ENCODE measurements at places on chromosomes 7 and 10. TPM values are rescaled to one million over a fixed set of nuclear protein-coding genes. Genes with fewer than 3 reads are reported as not detected.

GRCh38 chr10:102628451-102628911 is 15.8 kb upstream of the TRIM8 start:
- no peak for DNase-seq

DENND11 gene
- 17.3 TPM for total RNA-seq

DNA sequence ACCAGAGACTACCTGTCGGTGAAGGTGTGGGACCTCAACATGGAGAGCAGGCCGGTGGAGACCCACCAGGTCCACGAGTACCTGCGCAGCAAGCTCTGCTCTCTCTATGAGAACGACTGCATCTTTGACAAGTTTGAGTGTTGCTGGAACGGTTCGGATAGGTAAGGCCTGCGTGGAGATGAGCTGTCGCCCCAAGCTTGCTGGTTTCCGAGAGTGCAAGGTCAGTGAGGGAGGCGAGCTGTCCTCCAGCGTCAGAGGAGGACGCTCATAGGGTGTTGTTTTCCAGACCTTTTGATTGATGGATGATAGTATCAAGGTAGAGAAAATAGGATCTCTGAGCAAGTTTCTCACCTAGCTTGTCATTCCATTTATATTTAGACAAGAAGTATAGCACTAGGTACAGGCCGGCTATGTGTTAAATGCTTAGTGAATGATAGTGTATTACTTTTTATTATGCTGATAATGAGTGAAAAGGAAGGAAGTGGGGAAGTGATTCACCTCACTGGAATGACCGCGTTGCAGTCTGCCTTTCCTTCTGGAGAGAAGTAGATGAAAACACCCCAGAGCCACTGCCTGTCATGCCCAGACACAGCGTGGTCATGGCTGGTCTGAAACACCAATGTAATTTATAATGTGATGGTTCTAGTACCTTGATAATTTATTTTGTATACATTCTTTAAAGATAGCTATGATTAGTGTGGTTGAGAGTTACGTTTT is 33.9 kb downstream of the BNIP3 start:
- no peak for DNase-seq

ABCB1 gene
- total RNA-seq = 31.3 TPM

- no peak for DNase-seq
Observed at GRCh38 chr7:85535974-85536729, 349.3 kb upstream of the SEMA3D start.

HYAL4 gene
- 0.21 TPM for total RNA-seq

- DNase-seq = peak; percentile 87
Observed at GRCh38 chr10:30002426-30003266, 56.7 kb downstream of the JCAD start.

PAPOLB gene
- 0.07 TPM for total RNA-seq

NACAD gene
- 7.3 TPM for total RNA-seq

DNA sequence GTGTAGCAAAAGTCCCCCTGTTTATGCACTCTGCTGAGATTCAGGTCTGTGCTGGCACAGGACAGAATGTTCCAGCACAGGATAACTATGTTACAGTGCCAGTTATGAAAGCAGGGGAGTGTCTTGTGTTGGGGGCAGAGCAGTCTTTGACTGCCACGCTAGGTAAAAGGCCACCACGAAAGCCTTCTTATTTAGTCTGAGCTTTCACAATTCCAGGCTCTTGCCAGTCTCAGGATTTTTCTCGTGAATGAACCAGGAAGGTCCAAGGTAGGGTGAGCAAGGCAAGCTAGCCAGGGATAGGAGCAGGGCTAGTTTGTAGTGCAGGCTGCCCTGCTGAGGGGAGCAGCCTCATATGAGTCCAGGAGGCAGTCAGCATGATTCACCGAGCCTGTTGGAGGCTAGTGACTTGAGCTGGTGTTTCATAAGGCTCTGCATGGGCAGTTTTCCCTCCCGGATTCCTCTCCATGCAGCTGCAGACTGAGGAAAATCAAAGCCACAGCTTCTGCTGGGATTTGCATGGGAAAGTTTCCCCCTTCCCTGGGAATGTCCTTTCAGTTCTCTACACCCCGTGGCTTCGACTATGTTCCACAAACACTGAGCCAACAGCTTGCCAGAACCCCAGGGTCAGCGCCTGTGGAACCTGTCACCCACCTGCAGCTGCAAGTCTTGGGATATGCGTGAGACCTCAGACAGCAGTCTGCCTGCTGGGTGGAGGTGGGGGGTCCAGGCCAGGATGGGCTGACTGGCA is 112.3 kb downstream of the JCAD start:
- no peak for DNase-seq

PVRIG gene
- not detected for total RNA-seq

DNA sequence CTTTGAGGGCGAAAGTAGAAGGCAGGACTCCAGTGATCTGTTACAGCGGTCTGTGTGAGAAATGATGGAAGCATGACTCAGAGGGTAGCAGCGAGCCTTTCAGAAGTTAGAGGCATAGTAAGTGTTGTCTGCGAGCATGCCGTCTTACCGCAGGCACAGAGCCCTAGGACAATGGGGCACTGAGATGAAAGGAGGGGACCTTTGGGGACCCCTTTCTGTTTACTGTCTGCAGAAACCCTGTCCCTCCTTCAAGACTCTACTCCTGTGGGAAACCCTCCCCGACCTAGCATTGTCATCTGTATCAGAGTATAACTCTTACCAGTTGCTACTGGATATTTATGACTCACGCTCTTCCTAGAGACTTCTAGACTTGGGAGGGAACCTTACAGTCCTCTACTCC is 87.2 kb upstream of the AGK start:
- DNase-seq = no peak

- no peak for DNase-seq
Observed at GRCh38 chr7:47601119-47601880, 19.4 kb upstream of the TNS3 start.

GRCh38 chr10:33594475-33594874 is 260.0 kb upstream of the NRP1 start:
- no peak for DNase-seq

HKDC1 gene
- 2.4 TPM for total RNA-seq

DNA sequence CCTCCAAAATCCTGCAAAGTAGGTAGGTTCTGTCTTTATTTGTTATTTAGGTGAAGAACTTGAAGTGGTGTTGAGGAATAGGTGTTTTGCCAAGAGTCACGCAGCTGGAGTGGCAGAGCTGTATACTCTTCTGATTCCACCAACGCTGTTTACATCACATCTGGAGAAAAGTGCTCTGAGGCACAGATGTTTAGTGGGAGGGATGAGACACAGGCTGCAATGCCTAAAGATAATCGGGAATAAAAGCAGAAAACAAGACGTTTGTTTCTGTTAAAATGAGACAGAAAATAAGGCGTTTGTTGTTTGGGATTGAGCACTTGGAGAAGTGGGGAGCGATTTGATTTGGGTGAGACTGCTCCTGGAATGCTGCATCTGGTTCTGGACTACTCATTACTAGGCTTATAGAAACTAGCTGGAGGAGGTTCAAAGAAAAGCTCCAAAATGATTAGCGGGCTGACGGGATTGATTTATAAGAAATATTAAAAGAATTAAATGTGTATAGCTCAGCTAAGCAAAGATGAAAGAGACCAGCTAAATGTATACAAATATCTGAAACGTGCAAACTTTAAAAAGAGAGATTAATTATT is 54.3 kb downstream of the TRUB1 start:
- DNase-seq = no peak

SLC26A5 gene
- total RNA-seq = not detected

LLCFC1 gene
- not detected for total RNA-seq
